NCI-H774 (cell line): ENCODE measurements at places on chromosomes 6 and 20.

DNA sequence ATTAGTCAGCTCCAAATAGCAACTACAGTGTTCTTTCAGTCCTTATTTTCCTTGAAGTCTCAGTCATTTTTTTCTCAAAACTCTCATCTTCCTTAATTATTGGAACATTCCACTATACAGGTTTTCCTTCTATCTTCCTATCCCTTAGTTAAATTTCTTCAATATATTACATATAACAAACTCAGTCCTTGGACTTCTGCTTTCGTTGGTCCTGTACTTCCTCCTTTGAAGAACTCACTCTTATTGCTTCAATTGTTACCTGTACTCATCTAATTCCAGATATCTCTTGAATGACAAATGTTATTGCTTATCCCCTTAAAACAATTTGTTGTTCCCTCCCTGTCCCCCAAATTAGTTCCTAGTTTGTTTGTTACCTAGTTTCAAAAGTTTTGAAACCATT is 67.7 kb upstream of the NOTCH4 start:
- DNase-seq = no peak

- DNase-seq = no peak
These were observed 27.4 kb downstream of the PMEPA1 start for GRCh38 chr20:57682184-57683101.

DNA sequence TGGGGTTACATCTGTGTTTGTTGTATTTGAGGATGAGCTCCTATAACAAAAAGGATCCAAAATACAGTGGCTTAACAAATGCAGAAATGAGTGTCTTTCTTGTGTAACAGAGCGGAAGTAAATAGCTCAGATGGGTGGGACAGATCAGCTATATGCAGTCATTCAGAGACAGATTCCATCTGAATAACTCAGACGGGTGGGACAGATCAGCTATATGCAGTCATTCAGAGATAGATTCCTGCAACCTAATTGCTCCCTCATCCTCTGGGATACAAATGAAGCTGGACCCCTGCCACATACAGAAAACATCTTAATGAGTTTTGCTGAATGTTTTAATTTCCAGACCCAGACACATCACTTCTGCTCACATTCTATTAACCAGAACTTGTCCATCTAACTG is 332.3 kb downstream of the BCKDHB start:
- DNase-seq = no peak

- DNase-seq = peak; percentile 54
These were observed 1.9 kb downstream of the POU3F2 start for GRCh38 chr6:98836025-98836961.

GRCh38 chr6:108544606-108545005 is 16.1 kb upstream of the FOXO3 start:
- DNase-seq = no peak

GRCh38 chr6:144266091-144266649 is 19.0 kb upstream of the UTRN start:
- no peak for DNase-seq

DNA sequence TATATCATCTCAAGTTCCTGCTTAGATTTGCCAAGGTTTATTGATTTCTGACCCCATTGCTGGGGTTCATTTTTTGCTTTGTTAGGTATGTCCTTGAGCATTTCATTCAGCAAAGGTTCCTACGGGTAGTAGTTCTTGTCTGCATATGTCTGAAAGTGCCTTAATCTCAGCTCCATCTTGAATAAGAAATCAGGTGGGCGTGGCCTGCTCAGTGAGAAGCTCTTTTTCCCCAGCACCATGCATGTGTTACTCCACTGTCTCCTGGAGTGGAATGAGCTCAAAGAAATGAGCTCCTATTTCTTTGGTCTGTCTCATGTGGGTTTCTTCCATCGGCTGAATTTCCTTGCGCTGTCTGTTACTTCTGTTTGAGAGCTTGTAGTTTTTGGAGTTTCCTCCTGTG is 201.9 kb downstream of the QKI start:
- no peak for DNase-seq

DNA sequence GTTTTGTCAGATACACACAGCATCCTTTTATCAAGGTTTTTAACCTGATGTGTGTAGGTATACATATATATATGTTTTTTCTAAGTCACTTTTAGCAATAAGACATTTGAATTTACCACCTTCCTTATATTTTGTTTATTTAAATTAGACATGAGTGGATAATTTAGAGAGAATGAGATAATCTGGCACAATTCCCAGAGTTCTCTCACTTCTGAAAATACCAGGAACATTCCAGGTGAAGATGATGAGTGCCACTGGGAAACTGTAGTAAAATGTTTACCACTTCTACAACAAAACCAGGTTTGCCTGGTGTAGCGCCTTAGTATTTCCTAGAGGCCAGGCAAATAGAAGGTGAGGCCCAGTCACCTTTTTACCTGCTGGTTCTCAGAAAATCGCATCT is 189.5 kb downstream of the TMEM242 start:
- peak; percentile 34 for DNase-seq

- DNase-seq = no peak
These were observed 59.3 kb upstream of the SCAF8 start for GRCh38 chr6:154673919-154674318.

- no peak for DNase-seq
These were observed 287.2 kb upstream of the SASH1 start for GRCh38 chr6:148055419-148055818.

DNA sequence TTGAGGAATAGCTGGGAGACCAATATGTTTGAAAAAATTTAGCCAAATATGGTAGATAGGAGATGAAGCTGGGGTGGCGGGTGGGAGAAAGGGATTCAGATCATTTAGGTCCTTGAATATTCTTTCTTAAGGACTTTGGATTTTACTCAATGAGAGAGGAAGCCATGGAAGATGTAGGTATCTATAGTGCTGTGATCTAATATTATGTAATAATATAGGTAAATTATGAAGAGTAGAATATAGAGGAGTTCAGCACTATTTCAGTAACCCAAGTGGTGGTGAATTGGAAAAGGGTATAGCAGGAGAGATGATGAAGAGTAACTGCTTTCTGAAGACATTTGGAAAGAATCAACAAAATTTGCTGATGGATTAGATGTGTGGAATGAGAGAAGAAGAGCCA is 417.6 kb downstream of the UTRN start:
- no peak for DNase-seq

DNA sequence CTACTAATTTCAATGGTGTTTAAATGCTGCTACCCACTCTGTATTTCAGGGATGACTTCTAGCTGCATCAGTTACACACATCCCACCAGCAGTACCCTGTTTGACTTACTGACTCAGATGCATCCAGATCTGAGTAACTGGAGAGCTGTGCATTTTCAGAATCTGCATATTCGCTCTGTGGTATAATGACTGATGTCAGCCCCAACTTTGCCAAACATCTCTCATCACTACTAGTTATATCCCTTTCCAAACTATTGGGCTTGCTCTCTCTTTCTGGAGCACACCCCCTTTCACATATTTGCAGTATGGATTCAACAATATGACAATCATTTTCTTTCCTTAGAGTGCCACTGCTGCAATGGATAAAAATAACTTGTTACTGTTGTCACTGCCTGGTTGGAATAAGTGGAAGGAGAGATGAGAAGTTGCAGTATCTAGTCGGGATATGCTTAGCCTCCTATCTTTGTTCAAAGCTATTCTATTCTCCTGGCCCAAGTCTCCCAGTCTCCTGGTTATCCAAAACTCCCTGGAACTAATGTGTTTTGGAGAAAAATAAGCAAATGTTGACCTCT is 3.3 kb upstream of the RSPO3 start:
- no peak for DNase-seq

DNA sequence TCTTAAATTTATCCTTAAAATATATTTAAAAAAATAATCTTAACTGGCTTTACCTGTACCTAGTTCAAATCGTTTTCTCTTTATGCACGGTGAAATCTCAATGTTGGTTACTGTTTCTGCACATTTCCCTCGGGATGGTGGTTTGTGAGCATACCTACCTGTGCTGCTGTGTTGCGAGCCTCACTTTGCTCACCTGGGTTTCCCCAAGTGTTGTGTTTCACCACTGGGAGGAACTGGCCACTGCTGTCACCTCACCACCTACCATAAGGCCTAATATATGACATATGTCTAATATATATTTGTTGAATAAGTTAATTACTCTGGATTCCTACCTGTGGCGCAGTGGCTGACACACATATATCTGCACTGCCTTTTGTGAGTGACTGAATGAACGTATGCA is 493.5 kb upstream of the FLRT3 start:
- no peak for DNase-seq

- DNase-seq = no peak
These were observed 147.6 kb downstream of the SYNDIG1 start for GRCh38 chr20:24617080-24617432.

DNA sequence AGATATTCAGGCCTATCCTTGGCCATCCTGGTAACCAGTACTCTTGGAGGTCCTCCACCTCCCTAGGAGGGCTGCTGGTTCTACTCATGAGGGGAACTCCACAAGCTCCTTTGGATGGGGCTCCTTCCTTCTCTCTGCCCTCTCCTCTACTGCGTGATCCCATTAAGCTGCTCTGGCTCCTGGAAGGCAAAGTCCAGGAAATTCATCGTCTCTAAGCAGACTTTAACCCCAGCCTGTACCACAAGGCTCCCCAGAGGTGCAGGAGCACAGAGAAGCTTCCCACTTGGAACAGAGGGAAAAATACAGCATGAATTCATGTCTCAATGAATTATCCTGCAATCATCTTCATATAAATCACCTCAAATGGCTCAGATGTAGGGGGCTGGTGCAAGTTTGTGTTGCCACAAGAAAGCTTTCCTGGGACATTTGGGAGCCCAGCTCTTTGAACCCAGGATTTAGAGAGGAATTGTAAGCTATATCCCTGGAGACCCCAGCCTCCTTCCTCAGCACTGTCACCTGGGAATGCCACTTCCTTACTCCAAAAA is 355.4 kb downstream of the CDC5L start:
- DNase-seq = no peak

GRCh38 chr6:29968130-29968529 is 25.8 kb downstream of the HLA-A start:
- DNase-seq = no peak

DNA sequence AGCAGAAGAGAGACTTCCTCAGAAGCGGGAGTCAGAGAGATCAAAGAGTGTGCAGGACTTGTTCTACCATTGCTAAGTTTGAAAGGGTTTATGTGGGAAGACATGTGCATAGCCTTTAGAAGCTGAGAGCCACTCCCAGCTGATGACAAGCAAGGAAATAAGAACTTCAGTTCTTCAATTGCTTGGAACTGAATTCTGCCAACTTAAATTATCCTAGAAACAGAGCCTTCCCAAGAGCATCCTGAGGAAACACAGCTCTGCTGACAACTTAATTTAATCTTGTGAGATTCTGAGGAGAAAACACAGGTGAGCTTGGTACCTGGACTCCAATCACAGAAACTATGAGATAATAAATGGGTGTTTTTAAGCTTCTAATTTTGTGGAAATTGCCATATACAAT is 150.6 kb upstream of the OGFRL1 start:
- no peak for DNase-seq

DNA sequence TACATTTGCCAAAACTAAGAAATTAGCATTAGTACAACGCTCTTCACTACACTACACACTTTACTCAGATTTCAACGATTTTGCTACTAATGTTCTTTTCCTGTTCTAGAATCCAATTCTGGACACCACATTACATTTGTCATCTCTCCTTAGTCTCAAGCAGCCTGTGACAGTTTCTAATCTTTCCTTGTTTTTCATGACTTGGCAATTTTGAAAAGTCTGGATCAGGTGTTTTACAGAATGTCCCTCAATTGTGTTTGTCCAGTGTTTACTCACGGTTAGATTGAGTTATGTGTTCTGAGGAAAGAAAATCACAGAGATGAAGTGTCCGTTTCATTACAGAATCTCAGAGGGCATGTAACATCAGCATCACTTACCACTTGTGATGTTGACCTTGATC is 372.6 kb downstream of the TFAP2A start:
- no peak for DNase-seq

DNA sequence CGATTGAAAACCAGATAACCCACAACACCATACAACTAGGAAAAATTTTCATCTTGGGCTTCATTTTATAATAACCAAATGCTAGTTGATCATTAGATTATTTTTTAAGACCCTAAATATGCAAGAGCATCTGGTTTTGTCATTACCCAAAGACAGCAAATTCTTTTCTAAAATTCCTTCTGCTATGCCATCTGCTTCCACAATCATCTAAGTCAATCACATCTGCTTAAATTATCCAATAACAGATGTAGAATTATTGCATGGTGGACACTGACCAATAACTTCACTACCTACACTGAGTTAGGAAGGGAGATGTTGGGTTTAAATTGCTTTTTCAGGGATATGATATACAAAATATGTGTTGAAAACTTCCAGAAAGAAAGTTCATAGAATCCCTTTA is 41.9 kb downstream of the PKHD1 start:
- no peak for DNase-seq

- no peak for DNase-seq
These were observed 66.4 kb upstream of the KIF13A start for GRCh38 chr6:18053555-18054445.

GRCh38 chr6:57248311-57248895 is 26.3 kb upstream of the RAB23 start:
- no peak for DNase-seq
